ENCODE measurements at places on chromosomes 12 and 14.
A peak's percentile ranks its signal among the peaks of the same experiment; 100 is the strongest.

GRCh38 chr12:109770861-109771670, 57.4 kb downstream of the FAM222A start:
- no peak overlapping the region for H3K4me3 ChIP-seq
- H3K36me3 ChIP-seq: no peaks in the 10 kb centered on the region
- no peak for DNase-seq
- H3K27me3 ChIP-seq: no peaks in the 10 kb centered on the region
- H3K27ac ChIP-seq: no peak overlapping the region
- peaks cover 19% of the 10 kb centered on the region for H3K4me1 ChIP-seq

GRCh38 chr12:57372233-57372632, 58.6 kb downstream of the R3HDM2 start:
- H3K36me3 ChIP-seq: no peaks in the 10 kb centered on the region
- DNase-seq: no peak
- no peak overlapping the region for H3K4me3 ChIP-seq
- H3K27ac ChIP-seq: no peak overlapping the region
- H3K27me3 ChIP-seq: no peaks in the 10 kb centered on the region
- H3K4me1 ChIP-seq: peaks cover 6% of the 10 kb centered on the region

DNA sequence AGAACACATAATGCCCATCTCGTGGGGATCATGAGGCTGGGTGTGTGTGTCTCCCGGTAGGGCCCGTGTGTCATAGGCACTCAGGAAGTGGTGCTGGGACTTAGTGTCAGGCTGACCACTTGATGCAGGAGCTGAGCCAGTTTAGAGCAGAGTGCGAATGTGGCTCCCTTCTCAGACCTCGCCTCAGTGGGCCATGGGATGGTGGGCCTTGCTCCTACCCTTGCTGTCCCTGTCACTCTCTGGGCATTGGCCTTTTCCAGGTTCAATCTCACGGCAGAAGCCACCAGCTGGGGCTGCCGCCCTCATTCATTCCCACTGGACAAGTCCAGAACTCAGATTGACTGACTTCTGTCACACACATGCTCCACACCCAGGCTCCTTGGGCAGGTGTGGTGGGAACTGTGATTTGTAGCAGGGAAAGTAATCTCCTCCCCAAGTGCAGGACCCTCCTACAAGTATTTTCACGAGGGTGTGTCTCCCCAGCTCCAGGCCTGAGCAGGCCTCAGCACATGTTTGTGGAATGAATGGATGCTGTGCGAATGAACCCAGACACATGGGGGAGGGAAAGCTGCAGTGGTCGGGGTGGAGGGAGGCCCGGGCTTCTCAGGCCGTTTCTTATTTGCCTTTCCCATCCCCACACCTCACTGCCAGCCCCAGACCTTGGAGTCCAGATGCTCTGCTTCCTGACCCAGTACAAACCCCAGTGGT, 54.9 kb downstream of the BEGAIN start:
- peaks cover 11% of the 10 kb centered on the region for H3K4me1 ChIP-seq
- peak; percentile 8 for DNase-seq
- H3K36me3 ChIP-seq: no peaks in the 10 kb centered on the region
- peak overlapping the region; percentile 19 for H3K27ac ChIP-seq
- H3K4me3 ChIP-seq: no peak overlapping the region

GRCh38 chr12:28973491-28973890, 175.6 kb upstream of the FAR2 start:
- no peak for DNase-seq
- no peak overlapping the region for H3K27ac ChIP-seq
- H3K36me3 ChIP-seq: no peaks in the 10 kb centered on the region
- no peak overlapping the region for H3K4me3 ChIP-seq
- no peaks in the 10 kb centered on the region for H3K4me1 ChIP-seq

- H3K4me3 ChIP-seq: peak within 1 kb of the TSS; percentile 41
- DNase-seq: peak; percentile 73
- H3K36me3 ChIP-seq: no peaks in the 10 kb centered on the region
- H3K4me1 ChIP-seq: no peaks in the 10 kb centered on the region
- no peak within 1 kb of the TSS for H3K27ac ChIP-seq
These were observed at the start of gene LRRC9 for GRCh38 chr14:59919570-59920377. Gene LRRC9 (plus strand): TSS chr14:59920144.

- H3K4me3 ChIP-seq: no peak overlapping the region
- H3K27ac ChIP-seq: no peak overlapping the region
- no peaks in the 10 kb centered on the region for H3K4me1 ChIP-seq
- no peaks in the 10 kb centered on the region for H3K27me3 ChIP-seq
- DNase-seq: no peak
These were observed 4.7 kb upstream of the GPATCH2L start for GRCh38 chr14:76146976-76147375.

- no peak overlapping the region for H3K27ac ChIP-seq
- DNase-seq: no peak
- H3K4me3 ChIP-seq: no peak overlapping the region
- no peaks in the 10 kb centered on the region for H3K36me3 ChIP-seq
- no peaks in the 10 kb centered on the region for H3K27me3 ChIP-seq
- peaks cover 10% of the 10 kb centered on the region for H3K4me1 ChIP-seq
These were observed 197.5 kb downstream of the TSPAN9 start for GRCh38 chr12:3274664-3275063.

- H3K27ac ChIP-seq: no peak overlapping the region
- H3K36me3 ChIP-seq: no peaks in the 10 kb centered on the region
- peaks cover 3% of the 10 kb centered on the region for H3K4me1 ChIP-seq
- H3K4me3 ChIP-seq: no peak overlapping the region
- no peaks in the 10 kb centered on the region for H3K27me3 ChIP-seq
These were observed 162.6 kb downstream of the MYRFL start for GRCh38 chr12:69987579-69988091.

GRCh38 chr14:31479027-31479426, 8.8 kb downstream of the GPR33 start:
- no peak overlapping the region for H3K27ac ChIP-seq
- H3K4me3 ChIP-seq: no peak overlapping the region
- H3K4me1 ChIP-seq: peaks cover 5% of the 10 kb centered on the region
- no peaks in the 10 kb centered on the region for H3K36me3 ChIP-seq

DNA sequence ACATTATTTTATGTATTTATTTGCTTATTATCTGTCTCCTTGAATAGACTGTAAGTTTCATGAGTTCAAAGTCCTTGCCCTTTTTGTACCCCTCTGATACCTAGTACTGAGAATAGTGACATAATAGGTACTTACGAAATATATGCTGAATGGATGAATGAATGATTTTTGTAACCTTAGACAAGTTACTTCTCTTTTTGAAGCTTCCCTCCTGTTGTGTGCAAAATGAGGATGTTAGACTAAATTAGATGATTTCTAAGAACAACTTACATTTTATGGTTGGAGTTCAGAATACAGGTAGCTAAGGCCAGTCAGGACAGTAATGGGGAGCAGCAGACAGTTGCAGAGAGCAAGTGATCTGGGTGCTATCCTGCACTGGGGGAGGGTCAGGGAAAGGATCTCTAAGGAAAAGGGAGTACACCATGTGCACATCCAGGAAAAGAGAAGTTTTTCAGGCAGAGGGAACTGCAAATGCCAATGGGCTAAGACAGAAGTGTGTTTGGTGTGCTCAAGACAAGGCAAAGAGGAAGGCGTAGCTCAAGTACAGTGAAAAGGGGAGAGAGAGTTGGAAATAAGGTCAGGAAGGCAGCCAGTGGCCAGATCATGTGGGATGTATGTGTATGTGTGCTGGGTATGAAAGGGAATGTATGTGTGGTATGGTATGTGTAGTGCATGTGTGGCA, 59.4 kb upstream of the AMIGO2 start:
- H3K4me1 ChIP-seq: no peaks in the 10 kb centered on the region
- no peak overlapping the region for H3K27ac ChIP-seq

- H3K27ac ChIP-seq: peak overlapping the region; percentile 89
- no peaks in the 10 kb centered on the region for H3K27me3 ChIP-seq
- H3K36me3 ChIP-seq: no peaks in the 10 kb centered on the region
- DNase-seq: no peak
- H3K4me3 ChIP-seq: peak overlapping the region; percentile 89
- no peaks in the 10 kb centered on the region for H3K4me1 ChIP-seq
These were observed 1.3 kb downstream of the RAD52 start for GRCh38 chr12:948238-948637.

- peak; percentile 28 for DNase-seq
- no peak overlapping the region for H3K27ac ChIP-seq
- peaks cover 15% of the 10 kb centered on the region for H3K4me1 ChIP-seq
- no peak overlapping the region for H3K4me3 ChIP-seq
- no peaks in the 10 kb centered on the region for H3K36me3 ChIP-seq
These were observed 82.1 kb downstream of the B4GALNT3 start for GRCh38 chr12:541676-542324.

- DNase-seq: peak; percentile 71
- H3K4me3 ChIP-seq: no peak overlapping the region
- no peaks in the 10 kb centered on the region for H3K36me3 ChIP-seq
- H3K27me3 ChIP-seq: no peaks in the 10 kb centered on the region
- peaks cover 38% of the 10 kb centered on the region for H3K4me1 ChIP-seq
These were observed 2.3 kb upstream of the SCNN1A start for GRCh38 chr12:6377667-6377994.

GRCh38 chr14:101442451-101442850, 118.8 kb upstream of the DIO3 start:
- no peak for DNase-seq
- H3K27ac ChIP-seq: no peak overlapping the region
- no peaks in the 10 kb centered on the region for H3K36me3 ChIP-seq
- H3K4me3 ChIP-seq: peak overlapping the region; percentile 11

- H3K36me3 ChIP-seq: no peaks in the 10 kb centered on the region
- H3K4me1 ChIP-seq: no peaks in the 10 kb centered on the region
- no peak overlapping the region for H3K4me3 ChIP-seq
- no peak overlapping the region for H3K27ac ChIP-seq
These were observed 421.9 kb downstream of the TMEM132D start for GRCh38 chr12:129481921-129482320.

DNA sequence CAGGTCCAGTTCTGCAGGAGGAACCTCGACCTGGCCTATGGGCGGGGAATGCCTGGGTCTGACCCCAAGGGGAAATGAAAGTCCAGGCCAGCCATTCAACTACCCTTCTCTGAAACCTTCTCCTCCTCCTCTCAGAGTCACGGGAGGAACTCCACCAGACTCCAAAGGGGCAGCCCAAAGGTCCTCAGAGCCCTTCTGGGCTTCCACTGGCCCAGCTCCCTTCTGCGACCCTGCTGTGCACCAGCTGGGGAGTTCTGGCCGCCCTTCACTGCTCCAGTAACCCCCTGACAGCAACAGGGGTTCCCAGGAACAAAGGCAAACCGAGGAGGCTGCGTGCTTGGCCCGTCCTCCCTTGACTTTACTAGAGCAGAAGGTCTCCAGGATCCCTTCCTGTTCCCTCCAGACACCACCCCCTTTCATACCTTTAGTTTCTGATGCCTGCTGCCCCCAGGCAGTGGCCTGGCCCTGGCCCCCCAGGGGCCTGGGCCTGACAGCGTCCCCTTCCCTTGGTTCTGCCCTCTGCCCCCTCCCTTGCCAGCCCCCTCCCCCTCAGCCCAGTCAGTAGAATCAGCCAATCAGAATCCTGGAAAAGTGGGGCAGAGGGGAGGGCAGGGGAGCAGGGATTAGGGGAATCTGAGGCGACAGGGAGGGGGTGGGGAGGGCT, 850 bp upstream of the ZNF385A start:
- H3K4me3 ChIP-seq: no peak overlapping the region
- DNase-seq: no peak
- H3K36me3 ChIP-seq: no peaks in the 10 kb centered on the region
- H3K27ac ChIP-seq: no peak overlapping the region
- no peaks in the 10 kb centered on the region for H3K27me3 ChIP-seq

- H3K4me1 ChIP-seq: no peaks in the 10 kb centered on the region
- DNase-seq: no peak
- no peaks in the 10 kb centered on the region for H3K27me3 ChIP-seq
- H3K4me3 ChIP-seq: no peak overlapping the region
- H3K36me3 ChIP-seq: no peaks in the 10 kb centered on the region
These were observed 8.1 kb downstream of the LGR5 start for GRCh38 chr12:71447691-71448132.

GRCh38 chr12:42590330-42590934, 886 bp upstream of the PRICKLE1 start:
- no peak overlapping the region for H3K27ac ChIP-seq
- H3K4me3 ChIP-seq: peak overlapping the region; percentile 80
- H3K4me1 ChIP-seq: no peaks in the 10 kb centered on the region
- peak; percentile 44 for DNase-seq
- no peaks in the 10 kb centered on the region for H3K36me3 ChIP-seq

DNA sequence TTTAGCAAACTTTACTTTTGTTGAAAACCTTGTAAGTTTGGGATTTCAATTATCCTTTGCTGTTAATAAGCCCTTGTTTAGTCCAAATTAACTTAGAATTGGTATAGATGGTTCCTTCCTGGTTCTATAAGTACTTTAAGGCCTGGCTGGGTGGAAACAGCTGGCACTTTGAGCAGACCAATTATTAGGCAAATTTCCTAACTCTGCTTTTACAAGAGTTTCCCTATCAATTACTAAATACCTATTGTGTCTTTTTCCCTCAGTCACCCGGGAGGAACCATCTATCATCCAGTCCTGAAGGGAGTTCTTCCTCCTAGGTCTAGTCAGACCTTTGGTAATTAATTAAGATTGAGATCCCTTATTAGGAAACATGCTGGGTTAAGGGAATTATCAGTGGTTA, 138.0 kb downstream of the SLC38A6 start:
- H3K4me1 ChIP-seq: no peaks in the 10 kb centered on the region
- no peaks in the 10 kb centered on the region for H3K27me3 ChIP-seq
- no peak overlapping the region for H3K27ac ChIP-seq
- H3K36me3 ChIP-seq: no peaks in the 10 kb centered on the region
- DNase-seq: no peak

DNA sequence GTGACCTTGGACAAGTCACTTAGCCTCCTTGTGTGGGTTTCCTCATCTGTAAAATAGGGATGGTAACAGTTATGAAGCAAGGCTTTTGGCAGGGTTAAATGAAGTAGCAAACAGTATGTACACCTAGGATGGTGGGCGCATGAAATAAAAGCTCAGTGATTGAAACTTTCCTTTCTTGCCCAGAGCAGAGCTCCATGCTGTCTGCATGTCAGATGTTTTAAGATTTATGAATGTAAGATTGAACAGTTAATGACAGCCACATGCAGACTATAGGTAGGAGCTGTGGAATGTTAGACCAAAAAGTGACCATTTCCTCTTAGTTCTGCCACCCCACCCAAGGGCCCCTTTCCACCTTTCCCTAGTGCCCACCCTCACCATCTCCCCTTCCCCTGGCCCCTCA, 12.1 kb downstream of the ITGB7 start:
- H3K27ac ChIP-seq: no peak overlapping the region
- no peaks in the 10 kb centered on the region for H3K27me3 ChIP-seq
- DNase-seq: no peak
- H3K4me3 ChIP-seq: no peak overlapping the region
- H3K36me3 ChIP-seq: no peaks in the 10 kb centered on the region

DNA sequence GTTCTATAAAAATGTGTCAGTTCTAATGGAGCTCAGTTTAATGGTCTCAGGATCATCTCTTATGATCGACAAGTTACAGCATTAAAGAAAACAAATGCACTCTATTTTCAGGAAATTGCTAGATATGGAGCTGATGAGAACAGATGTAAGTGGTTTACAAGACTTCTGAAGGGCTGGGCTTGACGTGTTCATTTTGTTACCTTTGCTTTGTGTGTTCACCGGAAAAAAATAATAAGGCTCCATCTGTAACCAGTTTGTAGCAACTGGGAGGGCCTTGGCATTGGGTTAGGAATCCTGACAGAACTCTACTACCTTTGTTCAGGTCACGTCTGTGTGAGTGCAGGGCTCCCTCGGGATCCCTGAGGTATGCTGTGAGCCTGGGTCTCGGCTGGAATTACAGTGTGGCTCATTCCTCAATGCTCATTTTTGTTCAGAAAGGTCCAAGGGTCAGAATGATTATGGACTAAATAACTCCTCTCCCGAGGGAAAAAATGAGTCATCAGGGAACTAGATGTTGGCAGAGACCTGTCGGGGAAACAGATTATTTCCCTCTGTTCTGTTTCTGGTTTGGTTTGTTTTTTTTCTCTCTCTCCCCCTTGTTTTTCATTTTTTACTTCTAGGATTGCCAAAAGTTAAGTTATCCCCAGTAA, 158.0 kb downstream of the SLC5A8 start:
- H3K36me3 ChIP-seq: no peaks in the 10 kb centered on the region
- no peak overlapping the region for H3K4me3 ChIP-seq
- no peaks in the 10 kb centered on the region for H3K27me3 ChIP-seq
- DNase-seq: peak; percentile 20
- peaks cover 9% of the 10 kb centered on the region for H3K4me1 ChIP-seq

All from testis (tissue), 5 donors.